Uterine smooth muscle cell (primary cell): ENCODE measurements at places on chromosomes 1 and 21. TPM values are rescaled to one million over a fixed set of nuclear protein-coding genes. Genes with fewer than 3 reads are reported as not detected.

The RAB7B gene
- total RNA-seq, result 4.6 and 6.3 TPM in 2 replicates

The EXTL1 gene
- total RNA-seq, result 0.44 and 0.75 TPM in 2 replicates

The KMO gene
- under 0.01 TPM in 1 of 2 replicates, not detected in the other for total RNA-seq

The MAST2 gene
- total RNA-seq, result 33.9 and 40.2 TPM in 2 replicates

The CACHD1 gene
- total RNA-seq, result 2.8 and 5.0 TPM in 2 replicates

The HSD3B1 gene
- not detected in 2 replicates for total RNA-seq

The PADI3 gene
- total RNA-seq, result not detected in 2 replicates

The MAP1LC3C gene
- total RNA-seq, result 0.25 and 0.44 TPM in 2 replicates

The ECM1 gene
- total RNA-seq, result 9.1 and 9.5 TPM in 2 replicates

The CFHR5 gene
- not detected in 2 replicates for total RNA-seq

The DNALI1 gene
- 2.7 and 3.6 TPM in 2 replicates for total RNA-seq

The BCAN gene
- total RNA-seq, result 0.11 TPM in 1 of 2 replicates, not detected in the other

The TMPRSS3 gene
- not detected in 2 replicates for total RNA-seq

The LRRC3 gene
- 0.33 and 0.37 TPM in 2 replicates for total RNA-seq

The GOLT1A gene
- not detected in 2 replicates for total RNA-seq

The AP4B1 gene
- total RNA-seq, result 19.0 and 29.9 TPM in 2 replicates

The DEGS1 gene
- 72.7 and 110 TPM in 2 replicates for total RNA-seq

The PGLYRP4 gene
- total RNA-seq, result not detected in 2 replicates

The ADAMTS1 gene
- 144 and 170 TPM in 2 replicates for total RNA-seq

The BMP8B gene
- under 0.01 TPM in 2 replicates for total RNA-seq

The GJA4 gene
- total RNA-seq, result not detected in 2 replicates

The ANGPTL3 gene
- total RNA-seq, result not detected in 2 replicates

The LCE3D gene
- not detected in 2 replicates for total RNA-seq

The S100A4 gene
- 31.4 and 82.6 TPM in 2 replicates for total RNA-seq

The RHCE gene
- total RNA-seq, result 0.75 and 0.77 TPM in 2 replicates

The GFI1 gene
- 0.11 TPM in 1 of 2 replicates, not detected in the other for total RNA-seq

The AK5 gene
- total RNA-seq, result 45.2 and 49.5 TPM in 2 replicates

The SLC1A7 gene
- 0.12 TPM in 1 of 2 replicates, not detected in the other for total RNA-seq

The OXCT2 gene
- total RNA-seq, result 2.2 and 4.5 TPM in 2 replicates

The AGMAT gene
- 1.1 and 1.8 TPM in 2 replicates for total RNA-seq

The GPR37L1 gene
- not detected in 2 replicates for total RNA-seq

The CHRM3 gene
- 0.11 TPM in 1 of 2 replicates, not detected in the other for total RNA-seq

The IL19 gene
- total RNA-seq, result not detected in 2 replicates

The TTLL10 gene
- total RNA-seq, result 0.12 TPM in 1 of 2 replicates, not detected in the other

The LCE1E gene
- not detected in 2 replicates for total RNA-seq

The OR2L8 gene
- 0.25 TPM in 1 of 2 replicates, not detected in the other for total RNA-seq

The OR2M3 gene
- total RNA-seq, result not detected in 2 replicates

The TP73 gene
- under 0.01 and 0.12 TPM in 2 replicates for total RNA-seq

The HIPK1 gene
- 18.6 and 19.1 TPM in 2 replicates for total RNA-seq

The TMEM50B gene
- 38.2 and 81.9 TPM in 2 replicates for total RNA-seq

The SLC9C2 gene
- total RNA-seq, result not detected in 2 replicates

The CASQ2 gene
- total RNA-seq, result not detected in 2 replicates

The NOTCH2NLA gene
- 113 and 140 TPM in 2 replicates for total RNA-seq

The FAM3B gene
- not detected in 2 replicates for total RNA-seq

The CHODL gene
- total RNA-seq, result 0.11 TPM in 1 of 2 replicates, not detected in the other

The HSPB7 gene
- 2.3 and 13.5 TPM in 2 replicates for total RNA-seq

The VHLL gene
- total RNA-seq, result not detected in 2 replicates

The KIF2C gene
- total RNA-seq, result 21.6 and 87.8 TPM in 2 replicates

The KLHDC9 gene
- total RNA-seq, result 1.3 and 1.6 TPM in 2 replicates

The OR2M4 gene
- not detected in 2 replicates for total RNA-seq

The USH2A gene
- under 0.01 TPM in 1 of 2 replicates, not detected in the other for total RNA-seq

The GPR157 gene
- total RNA-seq, result 5.1 and 5.4 TPM in 2 replicates

The JAM2 gene
- total RNA-seq, result 1.00 TPM in 2 replicates
